SK-N-SH (cell line): ENCODE measurements at places on chromosomes 7 and 10. TPM values are rescaled to one million over a fixed set of nuclear protein-coding genes. Genes with fewer than 3 reads are reported as not detected.

The PNLIPRP3 gene
- not detected in 2 replicates for polyA plus RNA-seq

The BMPR1A gene
- polyA plus RNA-seq, result 12.7 and 20.1 TPM in 2 replicates

The NUTM2B gene
- 0.25 and 0.26 TPM in 2 replicates for polyA plus RNA-seq

The TBC1D12 gene
- 1.8 and 2.5 TPM in 2 replicates for polyA plus RNA-seq

The BLNK gene
- polyA plus RNA-seq, result not detected in 2 replicates

- DNase-seq, result no peak
Measured at GRCh38 chr10:10977978-10978377, 39.7 kb upstream of the CELF2 start.

DNA sequence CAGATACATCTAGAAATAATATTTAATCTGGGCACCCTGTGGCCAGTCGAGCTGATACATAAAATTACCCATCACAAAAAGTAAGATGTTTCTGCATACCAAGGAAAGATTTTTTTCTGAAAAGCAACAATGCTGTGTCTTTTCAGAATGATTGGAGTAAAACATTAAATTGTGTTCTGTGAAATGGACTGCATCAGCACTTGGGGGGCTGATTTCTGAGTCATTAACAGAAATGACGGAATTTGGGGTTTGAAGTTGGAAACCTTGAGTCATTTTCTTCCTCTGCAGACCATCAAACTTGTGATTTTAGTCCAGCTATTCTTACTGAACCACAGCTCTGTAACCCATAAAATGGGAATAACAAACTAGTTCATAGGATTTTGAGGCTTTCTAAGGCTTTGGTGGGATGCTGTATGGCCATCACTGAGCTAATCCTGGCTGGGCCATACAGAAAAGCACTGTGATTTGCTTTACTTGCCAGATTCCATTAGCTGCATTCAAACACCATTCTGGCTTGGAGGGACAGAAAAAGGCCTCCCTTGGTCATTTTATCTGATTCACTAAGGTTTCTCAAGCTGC lies 739.4 kb upstream of the IGFBP3 start:
- DNase-seq, result no peak

- no peak for DNase-seq
Measured at GRCh38 chr10:129964611-129965424, 744 bp upstream of the EBF3 start.
